ENCODE measurements at places on chromosomes 4 and X.

- no peak overlapping the region for H3K4me3 ChIP-seq
- no peaks in the 10 kb centered on the region for H3K27me3 ChIP-seq
- no peaks in the 10 kb centered on the region for H3K36me3 ChIP-seq
Observed at GRCh38 chr4:34800953-34801352, 1443.4 kb downstream of the ARAP2 start.

DNA sequence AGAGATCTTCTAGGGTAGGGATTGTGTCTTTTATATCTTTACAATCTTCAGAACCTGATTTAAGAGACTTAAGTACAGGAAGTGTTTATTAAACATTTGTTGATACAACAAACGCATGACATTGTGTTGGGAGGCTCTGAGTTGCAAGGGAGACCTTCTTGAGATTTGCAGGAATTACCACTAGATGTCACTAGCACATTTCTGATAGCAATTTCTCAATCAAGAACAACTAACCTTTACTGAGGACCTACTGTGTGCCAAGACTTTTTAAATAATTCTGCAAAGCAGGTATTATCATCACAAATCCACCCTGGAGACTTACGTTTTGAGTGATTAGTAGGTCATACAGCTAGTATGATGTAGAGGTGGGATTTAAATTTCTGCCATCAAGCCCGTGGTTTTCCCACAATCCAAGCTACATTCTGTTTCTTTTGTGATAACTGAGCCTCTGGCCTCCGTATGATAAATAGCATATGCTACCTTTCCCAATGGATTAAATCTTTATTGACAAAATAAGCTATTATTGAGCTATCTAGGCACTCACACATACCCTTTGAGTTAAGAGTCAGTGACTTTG lies 986.0 kb downstream of the CCSER1 start:
- no peak overlapping the region for H3K4me3 ChIP-seq
- no peaks in the 10 kb centered on the region for H3K27me3 ChIP-seq
- DNase-seq, result peak; percentile 48
- no peaks in the 10 kb centered on the region for H3K4me1 ChIP-seq
- H3K27ac ChIP-seq, result no peak overlapping the region
- H3K36me3 ChIP-seq, result no peaks in the 10 kb centered on the region

DNA sequence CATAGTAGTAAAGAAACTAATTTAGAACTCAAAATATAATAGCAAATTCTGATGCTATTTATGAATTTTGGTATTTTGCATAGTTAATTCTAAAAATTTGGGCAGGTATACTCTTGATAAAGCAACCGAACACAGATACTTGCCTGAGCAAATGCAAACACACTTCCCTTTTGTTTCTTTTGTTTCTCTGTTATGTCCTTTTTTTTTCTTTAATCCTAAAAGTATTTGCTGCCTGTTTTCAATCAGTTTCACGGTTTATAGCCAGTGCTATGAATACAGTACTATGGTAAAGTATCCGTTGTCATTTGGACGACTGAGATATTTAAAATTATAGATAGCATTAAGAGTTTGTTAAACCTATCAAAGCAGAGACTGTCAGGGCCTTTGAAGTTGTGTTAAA lies 84.3 kb upstream of the HPRT1 start:
- no peaks in the 10 kb centered on the region for H3K27me3 ChIP-seq
- no peak overlapping the region for H3K27ac ChIP-seq
- H3K36me3 ChIP-seq, result no peaks in the 10 kb centered on the region
- no peak overlapping the region for H3K4me3 ChIP-seq
- no peak for DNase-seq

GRCh38 chrX:41192880-41193279 lies 107.6 kb downstream of the USP9X start:
- H3K36me3 ChIP-seq, result peaks cover 98% of the 10 kb centered on the region
- no peak for DNase-seq
- H3K27me3 ChIP-seq, result no peaks in the 10 kb centered on the region
- H3K27ac ChIP-seq, result no peak overlapping the region
- no peak overlapping the region for H3K4me3 ChIP-seq

GRCh38 chrX:8484360-8484949 lies 19.8 kb downstream of the VCX3B start:
- no peaks in the 10 kb centered on the region for H3K27me3 ChIP-seq
- no peak overlapping the region for H3K27ac ChIP-seq
- H3K36me3 ChIP-seq, result no peaks in the 10 kb centered on the region
- H3K4me1 ChIP-seq, result no peaks in the 10 kb centered on the region
- DNase-seq, result no peak
- no peak overlapping the region for H3K4me3 ChIP-seq

DNA sequence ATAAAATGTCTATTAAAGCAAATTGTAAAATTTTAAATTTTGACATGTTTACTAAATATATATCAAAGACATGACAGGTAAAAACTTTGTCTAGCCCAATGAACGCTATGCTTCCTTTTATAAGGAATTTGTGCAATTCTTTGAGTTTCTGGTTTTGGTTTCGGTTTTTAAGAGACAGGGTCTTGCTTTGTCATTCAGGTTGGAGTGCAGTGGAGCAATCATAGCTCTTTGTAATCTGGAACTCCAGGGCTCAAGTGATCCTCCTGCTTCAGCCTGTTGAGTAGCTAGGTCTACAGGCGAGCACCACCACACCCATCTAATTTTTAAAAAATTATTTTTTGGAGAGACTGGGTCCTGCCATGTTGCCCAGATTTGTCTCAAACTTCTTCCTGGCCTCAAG lies 60.7 kb downstream of the BLTP1 start:
- no peaks in the 10 kb centered on the region for H3K27me3 ChIP-seq
- H3K4me1 ChIP-seq, result no peaks in the 10 kb centered on the region
- no peak overlapping the region for H3K4me3 ChIP-seq
- no peak for DNase-seq

Data from stomach (tissue), 19 donors.